ENCODE measurements at places on chromosomes 13 and 19.
A peak's percentile ranks its signal among the peaks of the same experiment; 100 is the strongest.

- no peak for DNase-seq
Measured at GRCh38 chr19:15913384-15913783, 15.5 kb upstream of the CYP4F2 start.

- no peak for DNase-seq
Measured at GRCh38 chr13:108352599-108352998, 83.1 kb downstream of the TNFSF13B start.

- DNase-seq = no peak
Measured at GRCh38 chr19:15115080-15115479, 7.9 kb downstream of the SYDE1 start.

GRCh38 chr19:44891016-44891882 is at the start of gene TOMM40:
Gene TOMM40, plus strand, starts transcription at chr19:44891254. Its CDS starts 162 bp downstream, at chr19:44891416.
- peak; percentile 99 for DNase-seq

GRCh38 chr13:24185591-24186232 is 25.2 kb downstream of the SPATA13 start:
- DNase-seq = no peak

DNA sequence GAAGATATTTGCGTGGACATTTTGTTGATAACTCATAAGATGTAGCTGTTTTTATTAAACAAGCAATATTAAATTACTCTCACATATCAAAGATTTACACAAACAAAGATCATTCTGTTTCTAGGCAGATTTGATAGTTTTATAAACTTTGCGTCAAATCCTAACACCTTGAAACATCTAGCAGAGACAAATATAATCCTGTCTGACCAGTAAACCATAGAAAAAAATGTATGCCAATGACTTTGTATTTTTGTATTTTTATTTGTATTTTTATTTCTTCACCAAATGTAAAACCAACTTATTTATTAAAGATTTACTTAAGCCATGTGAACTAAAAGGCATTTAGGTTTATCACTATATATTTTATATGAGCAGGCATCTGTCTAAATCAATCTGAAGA is 494.6 kb downstream of the GPC5 start:
- DNase-seq = no peak
